HTR-8/SVneo (cell line): ENCODE measurements at places on chromosomes 1 and 21.

DNA sequence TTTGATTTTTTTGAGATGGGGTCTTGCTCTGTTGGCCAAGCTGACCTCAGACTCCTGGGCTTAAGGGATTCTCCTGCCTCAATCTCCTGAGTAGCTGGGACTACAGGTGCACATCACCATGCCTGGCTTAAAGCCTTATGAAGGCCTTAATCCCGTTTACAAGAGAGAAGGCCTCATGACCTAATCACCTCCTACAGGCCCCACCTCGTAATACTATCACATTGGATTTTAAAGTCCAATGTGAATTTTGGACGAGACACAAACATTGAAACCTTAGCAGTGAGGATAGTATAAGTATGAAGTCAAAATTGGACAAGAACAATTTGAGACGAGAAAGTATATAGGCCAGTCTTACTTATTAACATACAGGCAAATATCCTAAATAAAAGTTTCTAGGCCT, 73.9 kb downstream of the MAST2 start:
- DNase-seq: no peak

DNA sequence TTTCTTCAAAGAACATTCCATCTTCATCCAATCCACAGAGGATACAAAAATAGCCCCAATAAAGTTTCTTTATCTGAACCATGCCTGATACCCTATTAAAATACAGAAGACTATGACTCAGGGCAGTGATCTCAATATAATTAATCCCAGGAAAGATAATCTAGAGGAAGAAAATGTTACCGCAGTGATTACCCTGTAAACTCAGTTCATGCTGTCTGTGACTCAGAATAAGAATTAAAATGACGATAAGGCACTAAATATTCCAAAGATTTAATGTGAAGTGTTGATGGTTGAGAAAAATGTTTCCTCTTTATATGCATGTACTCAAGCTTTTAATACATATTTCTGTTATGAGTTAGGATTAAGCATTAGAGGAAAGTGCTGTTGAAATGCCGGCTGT, 88.6 kb upstream of the LYPLAL1 start:
- no peak for DNase-seq

DNA sequence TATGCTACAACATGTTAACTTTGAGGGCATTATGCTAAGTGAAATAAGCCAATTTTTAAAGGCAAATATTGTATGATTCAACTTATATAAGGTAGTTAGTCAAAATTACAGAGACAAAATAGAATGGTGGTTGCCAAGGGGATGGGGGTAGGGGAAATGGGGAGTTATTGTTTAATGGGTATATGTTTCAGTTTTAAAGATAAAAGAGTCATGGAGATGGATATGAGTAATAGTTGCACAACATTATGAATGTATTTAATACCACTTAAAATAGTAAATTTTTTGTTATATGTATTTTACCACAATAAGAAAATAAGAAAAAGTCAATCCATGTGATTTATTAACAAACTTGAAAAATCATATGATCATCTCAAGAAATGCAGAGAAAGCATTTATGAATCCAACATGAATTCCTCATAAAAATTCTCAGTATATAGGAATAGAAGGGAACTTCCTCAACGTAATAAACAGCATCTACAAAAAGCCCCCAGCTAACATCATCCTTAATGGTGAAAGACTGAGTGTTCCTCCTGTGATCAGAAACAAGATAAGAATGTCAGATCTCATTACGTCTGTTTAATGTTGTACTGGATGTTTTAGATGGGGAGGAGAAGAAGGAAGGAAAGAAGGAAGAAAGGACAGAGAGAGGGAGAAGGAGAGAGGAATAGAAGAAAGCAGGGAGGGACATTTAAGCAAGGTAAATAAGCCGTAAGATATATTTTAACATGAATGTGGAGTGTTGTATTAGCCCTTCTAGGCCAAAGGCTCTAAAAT, 6.7 kb upstream of the TSEN15 start:
- no peak for DNase-seq

DNA sequence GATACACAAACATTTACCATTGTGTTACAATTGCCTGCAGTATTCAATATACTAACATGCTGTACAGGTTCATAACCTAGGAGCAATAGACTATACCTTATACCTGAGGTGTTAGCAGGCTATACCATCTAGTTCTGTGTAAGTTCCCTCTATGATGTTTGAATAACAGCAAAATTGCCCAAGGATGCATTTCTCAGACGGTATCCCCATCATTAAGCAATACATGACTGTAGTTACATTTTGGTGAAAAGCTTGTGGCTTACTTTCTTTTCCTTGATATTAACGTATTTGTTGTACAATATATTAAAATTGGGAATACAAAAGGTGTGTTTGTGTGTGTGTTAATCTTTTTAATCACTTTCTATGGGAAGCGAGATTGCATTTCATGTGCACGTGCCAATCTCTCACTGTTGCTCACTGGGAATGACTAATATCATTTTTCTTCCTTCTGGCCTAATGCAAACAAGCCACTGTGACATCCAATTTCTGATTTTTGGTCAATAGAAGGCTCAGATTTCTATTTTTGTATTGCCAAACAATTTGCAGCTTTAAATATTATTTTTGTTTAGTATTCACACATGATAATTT, 36.7 kb upstream of the WLS start:
- DNase-seq: no peak

DNA sequence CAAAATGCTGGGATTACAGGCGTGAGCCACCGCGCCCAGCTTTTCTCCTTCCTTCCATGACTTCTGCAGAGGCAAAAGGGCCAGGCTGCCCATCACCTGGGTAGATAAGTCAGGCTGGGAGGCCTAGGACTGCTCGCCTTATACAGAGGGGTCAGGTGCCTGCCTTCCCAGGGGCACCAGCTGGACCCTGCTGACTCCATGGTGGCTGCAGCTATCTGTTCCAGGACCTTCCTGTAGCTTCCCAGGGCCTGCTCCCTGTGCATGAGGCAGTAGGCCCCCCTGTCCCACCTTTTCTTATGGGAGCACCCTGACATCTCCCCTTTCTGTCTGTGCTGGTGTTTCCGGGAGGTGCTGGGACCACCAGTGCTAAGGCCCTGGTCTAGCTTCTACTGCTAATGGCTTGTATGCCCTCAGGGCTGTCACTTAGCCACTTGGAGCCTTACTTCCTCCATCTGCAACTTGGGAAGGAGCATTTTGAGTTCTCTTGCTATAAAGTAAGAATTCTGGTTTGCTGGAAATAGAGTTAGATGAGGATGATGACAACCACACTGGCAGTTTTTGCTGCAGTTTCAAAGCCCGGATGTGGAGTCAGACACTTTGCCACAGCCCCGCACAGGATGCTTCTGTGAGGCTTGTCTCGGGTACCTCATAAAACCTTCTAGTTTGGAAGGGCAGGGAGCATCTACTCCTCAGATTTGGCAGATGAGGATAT, 14.4 kb downstream of the SOX13 start:
- DNase-seq: no peak

GRCh38 chr1:172375211-172375631, 45.3 kb upstream of the C1orf105 start:
- no peak for DNase-seq

GRCh38 chr21:25062061-25062460, 545.2 kb downstream of the MRPL39 start:
- no peak for DNase-seq

- peak; percentile 64 for DNase-seq
These were observed at the start of gene PCP4L1 for GRCh38 chr1:161258439-161259344. Gene PCP4L1 (plus strand): TSS chr1:161258745. CDS start chr1:161258975, 230 bp downstream.

GRCh38 chr1:119141020-119141424, 569 bp upstream of the WARS2 start:
- no peak for DNase-seq

DNA sequence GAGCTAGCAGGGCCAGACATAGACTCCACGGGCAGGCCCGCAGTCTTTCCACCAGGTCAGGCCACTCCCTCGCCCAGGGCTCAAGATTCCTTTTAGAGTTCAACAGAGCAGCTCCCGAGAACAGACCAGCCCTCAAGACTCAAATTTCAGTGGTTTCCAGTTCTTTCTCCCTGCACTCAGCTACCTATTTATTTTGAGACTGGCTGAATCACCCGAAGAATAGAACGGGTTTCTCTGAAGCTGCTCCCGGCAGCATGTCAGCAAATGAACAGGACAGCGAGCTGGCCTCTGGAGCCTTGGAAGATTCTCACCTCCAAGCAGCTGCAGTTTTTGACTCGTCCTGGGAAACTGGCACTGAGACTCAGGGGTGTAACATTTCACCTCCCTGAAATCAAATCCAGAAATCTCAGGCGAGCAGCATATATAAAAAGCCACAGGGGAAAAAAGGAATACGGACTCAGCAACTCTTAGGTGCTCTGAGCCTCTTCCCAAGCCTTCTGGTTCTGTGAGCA, 177.9 kb downstream of the CLIC6 start:
- peak; percentile 53 for DNase-seq

GRCh38 chr21:17537299-17537698, 24.5 kb downstream of the CXADR start:
- DNase-seq: peak; percentile 64

- no peak for DNase-seq
These were observed 51.0 kb downstream of the SYDE2 start for GRCh38 chr1:85149805-85150204.

DNA sequence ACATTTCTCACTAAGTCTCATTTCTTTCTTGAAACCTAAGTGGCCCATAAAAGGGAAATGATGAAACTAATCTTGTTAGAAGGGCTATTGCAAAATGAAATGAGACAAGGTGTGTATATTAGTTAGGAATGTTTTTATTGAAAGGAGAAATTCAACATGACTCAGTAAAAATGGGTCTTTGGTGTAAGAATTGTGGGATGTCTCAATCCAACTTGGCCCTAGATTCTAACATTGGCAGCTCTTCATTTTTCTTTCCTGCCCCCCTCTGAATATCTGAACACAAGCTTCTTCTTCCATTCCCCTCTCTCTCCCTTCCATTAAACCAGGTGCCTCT, 26.8 kb upstream of the TARBP1 start:
- DNase-seq: no peak

DNA sequence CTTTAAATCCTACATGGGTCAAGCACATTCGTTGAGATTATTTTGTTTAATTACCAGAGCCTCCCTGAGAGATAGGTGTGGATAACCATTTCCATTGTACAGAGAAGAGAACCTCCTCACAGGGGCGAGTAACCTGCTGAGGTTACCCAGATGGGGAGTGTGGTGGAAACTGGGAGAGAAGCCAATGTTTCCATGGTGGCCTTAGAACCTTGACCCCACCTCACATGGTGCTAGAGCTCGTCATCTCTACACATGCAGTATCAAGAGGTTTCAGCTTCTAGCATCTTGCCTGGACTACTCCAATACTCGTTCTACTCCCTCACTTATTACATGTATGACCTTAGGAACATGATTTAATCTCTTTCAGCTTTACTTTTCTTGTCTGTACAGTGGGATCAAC, 4.8 kb downstream of the REG4 start:
- no peak for DNase-seq

DNA sequence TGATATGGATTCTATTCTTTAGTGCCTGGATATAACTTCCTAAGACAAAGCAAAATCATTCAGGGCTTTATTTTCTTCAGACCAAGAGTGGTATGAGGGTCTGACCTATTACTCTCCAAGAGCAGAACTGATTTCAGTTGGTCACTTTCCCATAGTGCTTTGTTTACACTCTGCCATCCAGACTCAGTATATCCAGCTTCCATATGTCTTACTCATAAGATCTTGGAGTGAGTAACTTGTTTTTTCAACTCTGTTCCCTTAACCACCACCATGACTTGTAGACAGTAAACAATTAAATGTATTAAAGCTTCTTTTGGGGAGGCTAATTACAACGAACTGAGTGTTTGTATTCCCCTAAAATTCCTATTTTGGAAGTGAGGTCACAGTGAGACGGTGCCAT, 83.4 kb downstream of the USP24 start:
- no peak for DNase-seq
